Fibroblast of lung (primary cell): ENCODE measurements at places on chromosomes 2 and 18. TPM values are rescaled to one million over a fixed set of nuclear protein-coding genes. Genes with fewer than 3 reads are reported as not detected.

DNA sequence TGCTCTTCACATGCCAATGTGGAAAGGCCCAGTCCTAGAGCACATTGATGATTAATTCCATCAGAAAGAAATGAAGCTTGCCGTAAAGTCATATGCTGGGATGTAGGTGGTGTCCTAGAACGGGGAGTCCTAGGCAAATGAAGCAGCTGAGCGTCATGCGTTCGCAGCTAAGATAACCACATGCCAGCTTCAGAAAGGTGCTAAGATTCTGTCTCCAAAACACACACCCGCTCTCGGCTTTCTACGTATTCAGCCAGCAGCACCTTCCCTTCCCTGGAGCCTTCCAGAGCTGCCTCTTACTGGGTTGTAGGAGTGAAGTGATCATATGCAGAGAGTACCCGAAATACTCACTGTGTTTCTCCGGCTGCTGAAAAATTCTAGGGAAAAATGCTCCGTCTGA lies 421.6 kb upstream of the ID2 start:
- H3K27ac ChIP-seq = no peak overlapping the region
- H3K27me3 ChIP-seq = no peaks in the 10 kb centered on the region
- H3K36me3 ChIP-seq = no peaks in the 10 kb centered on the region
- no peak overlapping the region for H3K4me3 ChIP-seq
- DNase-seq = no peak

- no peaks in the 10 kb centered on the region for H3K27me3 ChIP-seq
- no peaks in the 10 kb centered on the region for H3K36me3 ChIP-seq
- no peaks in the 10 kb centered on the region for H3K4me1 ChIP-seq
- H3K27ac ChIP-seq = no peak overlapping the region
- DNase-seq = peak; percentile 73
These were observed 68.1 kb upstream of the CSRNP3 start for GRCh38 chr2:165401285-165401852.

- DNase-seq = no peak
- H3K4me1 ChIP-seq = no peaks in the 10 kb centered on the region
- H3K27me3 ChIP-seq = peaks cover 3% of the 10 kb centered on the region
- no peaks in the 10 kb centered on the region for H3K36me3 ChIP-seq
- H3K4me3 ChIP-seq = no peak overlapping the region
These were observed 4.1 kb downstream of the DAPL1 start for GRCh38 chr2:158799181-158799580.

DNA sequence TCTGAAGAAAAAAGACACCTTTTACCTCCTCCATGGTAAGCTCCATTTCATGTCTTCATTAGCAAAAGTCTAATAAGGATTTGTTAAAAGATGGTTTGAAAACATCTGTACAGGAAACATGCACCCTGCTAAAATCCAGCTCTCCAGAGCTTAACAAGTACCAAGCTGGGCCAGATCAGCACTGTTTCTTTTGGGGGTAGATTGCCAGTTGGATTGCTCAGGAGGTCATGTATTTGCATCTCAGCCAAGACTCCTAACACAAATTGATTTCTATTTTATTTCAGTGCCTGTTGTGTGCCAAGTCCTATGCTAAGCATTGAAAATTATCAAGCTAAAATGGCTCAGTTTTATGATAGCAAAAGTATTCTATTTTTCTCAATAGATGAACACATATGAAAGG lies 3.4 kb upstream of the TMEM182 start:
- H3K4me3 ChIP-seq = no peak overlapping the region
- H3K27ac ChIP-seq = no peak overlapping the region
- no peaks in the 10 kb centered on the region for H3K4me1 ChIP-seq
- H3K27me3 ChIP-seq = no peaks in the 10 kb centered on the region
- no peak for DNase-seq

GRCh38 chr2:184765112-184765895 lies 167.0 kb downstream of the ZNF804A start:
- H3K4me1 ChIP-seq = no peaks in the 10 kb centered on the region
- no peak overlapping the region for H3K27ac ChIP-seq
- H3K27me3 ChIP-seq = no peaks in the 10 kb centered on the region
- H3K4me3 ChIP-seq = no peak overlapping the region
- DNase-seq = no peak
- no peaks in the 10 kb centered on the region for H3K36me3 ChIP-seq

- DNase-seq = no peak
- no peaks in the 10 kb centered on the region for H3K36me3 ChIP-seq
- no peaks in the 10 kb centered on the region for H3K27me3 ChIP-seq
- peaks cover 2% of the 10 kb centered on the region for H3K4me1 ChIP-seq
- no peak overlapping the region for H3K27ac ChIP-seq
- no peak overlapping the region for H3K4me3 ChIP-seq
These were observed 202.1 kb upstream of the RND3 start for GRCh38 chr2:150689590-150689989.

- no peak overlapping the region for H3K27ac ChIP-seq
- H3K27me3 ChIP-seq = no peaks in the 10 kb centered on the region
- H3K4me1 ChIP-seq = no peaks in the 10 kb centered on the region
- no peak for DNase-seq
- H3K36me3 ChIP-seq = no peaks in the 10 kb centered on the region
These were observed 169.8 kb downstream of the TRIM43 start for GRCh38 chr2:95761556-95761955.

GRCh38 chr2:102193074-102193473 lies 6.3 kb downstream of the IL1RL2 start:
- H3K36me3 ChIP-seq = no peaks in the 10 kb centered on the region
- no peaks in the 10 kb centered on the region for H3K4me1 ChIP-seq
- no peak overlapping the region for H3K4me3 ChIP-seq
- no peak for DNase-seq
- no peak overlapping the region for H3K27ac ChIP-seq

DNA sequence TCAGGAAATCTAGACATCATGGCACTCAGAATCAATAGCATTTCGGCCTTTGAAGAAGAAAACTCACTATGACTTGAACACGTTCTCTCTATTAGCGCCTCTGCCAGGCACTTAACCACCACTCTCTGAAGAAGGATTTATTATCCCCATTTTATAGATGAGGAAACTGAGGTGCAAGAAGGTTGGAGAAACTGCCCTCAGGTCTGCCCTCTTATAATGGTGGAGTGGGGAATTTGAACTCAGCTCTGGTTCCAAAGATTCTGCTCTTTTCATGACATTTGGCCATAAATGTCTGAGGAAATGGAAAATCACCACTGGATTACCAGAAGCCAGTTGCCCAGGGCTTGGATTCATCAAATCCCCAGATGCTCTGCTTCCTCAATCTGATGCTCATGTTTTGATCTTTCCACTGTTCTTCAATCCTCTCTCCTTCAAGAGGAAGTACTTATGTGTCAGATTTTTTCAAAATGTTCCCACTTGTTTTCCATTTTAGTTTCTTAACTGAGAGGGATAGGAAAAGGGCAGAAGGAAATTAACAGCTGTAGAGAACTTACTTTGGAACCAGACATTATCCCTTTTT lies 68.1 kb downstream of the ANTXR1 start:
- peaks cover 16% of the 10 kb centered on the region for H3K4me1 ChIP-seq
- no peak for DNase-seq
- no peak overlapping the region for H3K4me3 ChIP-seq
- H3K27me3 ChIP-seq = no peaks in the 10 kb centered on the region
- H3K36me3 ChIP-seq = peaks cover 9% of the 10 kb centered on the region
- no peak overlapping the region for H3K27ac ChIP-seq

- DNase-seq = no peak
- no peak overlapping the region for H3K4me3 ChIP-seq
- H3K27me3 ChIP-seq = no peaks in the 10 kb centered on the region
- H3K36me3 ChIP-seq = no peaks in the 10 kb centered on the region
These were observed 615.6 kb upstream of the CDH2 start for GRCh38 chr18:28792404-28793086.

GRCh38 chr2:134087371-134087921 lies 166.4 kb upstream of the MGAT5 start:
- DNase-seq = no peak
- H3K27me3 ChIP-seq = no peaks in the 10 kb centered on the region
- H3K4me1 ChIP-seq = no peaks in the 10 kb centered on the region

DNA sequence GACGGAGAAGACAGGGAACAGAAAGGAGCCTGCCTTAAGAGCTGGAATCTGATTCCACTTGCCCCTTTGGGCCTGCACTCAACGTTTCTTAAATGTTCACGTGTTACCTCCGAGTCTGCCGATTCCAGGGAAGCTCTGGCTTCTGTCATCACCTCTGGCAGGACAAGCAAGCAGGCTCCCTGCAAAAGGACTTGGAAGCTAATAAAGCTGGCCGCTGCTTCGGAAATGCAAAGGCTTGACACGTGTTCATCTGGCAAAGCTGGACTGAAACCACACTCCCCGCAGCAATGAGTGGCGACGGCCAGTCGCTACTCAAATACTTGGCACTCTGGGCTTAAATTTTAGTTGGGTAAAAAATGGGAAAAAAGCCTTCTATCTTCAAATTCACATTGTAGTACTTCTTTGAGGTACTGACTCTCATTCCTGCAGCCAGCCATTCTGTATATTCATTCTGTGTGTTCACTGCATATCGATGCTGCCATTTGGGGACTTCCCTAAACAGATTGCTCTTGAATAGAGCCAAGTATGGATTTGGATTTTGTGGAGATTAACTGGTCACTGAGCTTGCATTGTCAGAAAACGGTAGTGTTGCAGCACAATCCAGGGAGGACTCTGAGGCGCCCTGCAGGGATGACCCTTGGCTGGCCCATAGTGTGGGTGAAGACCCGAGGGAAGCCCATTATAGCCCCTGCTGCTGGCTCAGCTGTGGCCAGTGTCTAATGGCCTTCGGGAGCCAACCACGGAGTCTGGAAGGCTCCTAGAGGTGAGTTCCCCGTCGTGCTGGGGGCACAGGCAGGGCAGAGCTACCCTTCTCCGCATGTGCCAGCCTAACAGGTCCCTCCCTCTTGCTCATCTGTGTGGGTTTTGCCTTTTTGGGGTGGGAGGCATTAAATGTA lies 231.5 kb downstream of the PRKCE start:
- no peaks in the 10 kb centered on the region for H3K36me3 ChIP-seq
- peak; percentile 42 for DNase-seq
- no peaks in the 10 kb centered on the region for H3K27me3 ChIP-seq

GRCh38 chr2:74003494-74004211 lies 18.9 kb downstream of the TET3 start:
- H3K27ac ChIP-seq = peak overlapping the region; percentile 55
- no peaks in the 10 kb centered on the region for H3K27me3 ChIP-seq
- H3K36me3 ChIP-seq = no peaks in the 10 kb centered on the region
- DNase-seq = peak; percentile 67
- H3K4me3 ChIP-seq = peak overlapping the region; percentile 57

DNA sequence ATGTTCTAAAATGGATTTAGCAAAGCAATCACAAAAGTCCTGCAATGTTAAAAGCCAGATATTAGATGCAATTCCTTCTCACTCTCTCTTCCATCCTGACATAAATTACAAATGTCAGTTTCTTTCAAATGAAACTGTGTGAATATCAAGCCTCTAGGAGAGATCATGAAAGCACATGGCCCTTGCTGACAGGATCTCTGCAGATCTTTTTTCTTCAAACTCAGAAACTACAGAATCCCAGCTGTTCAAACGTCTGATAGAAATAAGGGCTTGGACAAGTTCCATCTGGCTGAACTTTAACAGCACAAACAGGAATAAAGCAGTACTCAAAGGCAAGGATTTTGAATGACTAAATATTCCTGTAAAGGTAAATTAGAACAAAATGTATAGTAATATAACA lies 47.6 kb downstream of the PDE1A start:
- H3K4me1 ChIP-seq = no peaks in the 10 kb centered on the region
- H3K27ac ChIP-seq = no peak overlapping the region
- DNase-seq = peak; percentile 84
- H3K4me3 ChIP-seq = no peak overlapping the region
- no peaks in the 10 kb centered on the region for H3K36me3 ChIP-seq
- H3K27me3 ChIP-seq = no peaks in the 10 kb centered on the region

DNA sequence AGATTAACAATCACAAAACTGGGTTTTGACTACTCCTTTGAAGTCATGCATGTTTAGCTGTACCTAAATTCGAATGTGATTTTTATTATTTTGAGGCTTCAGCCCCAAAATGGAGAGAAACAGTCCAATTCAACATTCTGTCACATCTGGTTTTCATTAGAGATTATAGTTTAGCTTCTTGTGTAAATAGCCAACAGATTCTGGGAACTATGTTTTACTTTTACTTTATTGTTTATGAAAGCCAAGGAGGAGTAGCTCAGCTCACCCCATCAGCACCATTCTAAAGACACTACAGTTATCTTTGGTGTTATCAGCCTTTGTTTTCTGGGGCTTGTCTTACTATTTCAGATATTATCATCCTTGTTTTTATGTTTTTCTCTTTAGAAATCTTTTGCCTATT lies 465.0 kb upstream of the CWC22 start:
- H3K27ac ChIP-seq = no peak overlapping the region
- no peaks in the 10 kb centered on the region for H3K27me3 ChIP-seq
- no peaks in the 10 kb centered on the region for H3K36me3 ChIP-seq
- no peaks in the 10 kb centered on the region for H3K4me1 ChIP-seq
- no peak overlapping the region for H3K4me3 ChIP-seq

GRCh38 chr18:46008531-46008930 lies 41.4 kb upstream of the EPG5 start:
- H3K36me3 ChIP-seq = no peaks in the 10 kb centered on the region
- DNase-seq = no peak
- no peak overlapping the region for H3K4me3 ChIP-seq

- H3K36me3 ChIP-seq = no peaks in the 10 kb centered on the region
- H3K4me3 ChIP-seq = no peak overlapping the region
- H3K4me1 ChIP-seq = no peaks in the 10 kb centered on the region
- DNase-seq = no peak
These were observed 35.4 kb downstream of the HJURP start for GRCh38 chr2:233818639-233819621.

- H3K4me3 ChIP-seq = no peak overlapping the region
- no peak overlapping the region for H3K27ac ChIP-seq
- no peaks in the 10 kb centered on the region for H3K27me3 ChIP-seq
- no peak for DNase-seq
These were observed 218.3 kb upstream of the SMAD7 start for GRCh38 chr18:49169037-49169521.

Gene FAM124B
- 0.05 TPM in 1 of 2 replicates, not detected in the other for polyA plus RNA-seq

Gene RAB1A
- polyA plus RNA-seq = 206 and 289 TPM in 2 replicates

Gene VWC2L
- not detected in 2 replicates for polyA plus RNA-seq

Gene SLC19A3
- 0.11 and 0.16 TPM in 2 replicates for polyA plus RNA-seq

Gene ASXL3
- polyA plus RNA-seq = 0.06 and 0.16 TPM in 2 replicates

Gene ASB18
- polyA plus RNA-seq = not detected in 2 replicates

Gene PTPRM
- polyA plus RNA-seq = 61.9 and 86.6 TPM in 2 replicates

Gene DSG3
- polyA plus RNA-seq = 0.01 and 0.02 TPM in 2 replicates

Gene CGREF1
- 1.5 and 1.9 TPM in 2 replicates for polyA plus RNA-seq

Gene DES
- polyA plus RNA-seq = 3.8 and 11.0 TPM in 2 replicates
